Stromal cell of bone marrow (primary cell): ENCODE measurements at places on chromosomes 7 and 10.
A peak's percentile ranks its signal among the peaks of the same experiment; 100 is the strongest.

DNA sequence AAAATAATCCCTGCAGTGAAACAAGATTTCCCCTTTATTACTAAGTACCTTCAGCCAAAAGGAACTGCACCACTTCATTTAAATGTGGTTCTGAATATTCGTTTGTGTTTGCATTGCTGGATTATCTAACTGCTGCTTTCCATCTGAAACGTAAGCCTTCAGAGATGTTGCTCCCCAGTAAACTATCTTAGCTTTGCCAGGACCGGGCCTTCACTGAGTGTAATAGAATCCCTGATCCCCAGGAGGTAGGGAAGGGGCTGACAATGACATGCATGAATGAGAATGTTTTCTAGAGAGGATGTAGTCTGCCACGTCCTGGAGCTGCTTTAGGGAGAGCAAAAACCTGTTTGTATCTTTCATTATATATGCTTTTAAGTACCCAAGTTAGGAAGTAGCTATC lies 19.5 kb upstream of the INSYN2A start:
- DNase-seq, result no peak

DNA sequence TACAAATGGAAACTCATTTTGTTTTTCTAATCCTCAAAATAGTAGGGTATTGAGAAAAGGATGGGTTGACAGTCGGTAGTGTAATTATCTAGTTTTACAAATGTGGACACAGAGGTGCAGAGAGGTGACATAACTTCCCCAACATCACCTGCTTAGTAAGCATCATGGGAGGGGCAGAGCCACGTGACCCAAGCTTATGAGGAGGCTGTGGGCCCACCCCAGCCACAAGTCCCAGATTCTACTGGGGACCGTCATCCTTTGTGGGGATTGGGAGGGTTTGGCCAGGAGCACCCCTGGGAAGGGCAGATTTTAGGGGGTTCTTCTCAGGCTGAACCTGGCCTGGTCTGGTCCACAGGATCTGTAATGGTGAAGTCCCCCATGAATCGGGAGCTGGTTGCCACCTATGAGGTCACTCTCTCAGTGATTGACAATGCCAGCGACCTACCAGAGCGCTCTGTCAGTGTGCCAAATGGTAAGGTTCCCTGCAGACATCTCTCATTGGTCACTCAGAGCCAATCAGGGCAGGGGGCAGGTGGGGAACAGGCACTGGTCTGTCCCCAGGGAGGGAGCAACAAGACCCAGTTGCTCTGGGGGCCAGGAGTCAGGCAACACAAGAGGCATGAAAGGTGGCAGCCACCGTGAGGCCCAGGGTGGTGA lies 23.6 kb upstream of the VSIR start:
- DNase-seq, result no peak

- no peak for DNase-seq
Observed at GRCh38 chr7:135976312-135977006, 700 bp downstream of the MTPN start.

- DNase-seq, result no peak
Observed at GRCh38 chr7:155353256-155353897, 55.7 kb downstream of the INSIG1 start.

DNA sequence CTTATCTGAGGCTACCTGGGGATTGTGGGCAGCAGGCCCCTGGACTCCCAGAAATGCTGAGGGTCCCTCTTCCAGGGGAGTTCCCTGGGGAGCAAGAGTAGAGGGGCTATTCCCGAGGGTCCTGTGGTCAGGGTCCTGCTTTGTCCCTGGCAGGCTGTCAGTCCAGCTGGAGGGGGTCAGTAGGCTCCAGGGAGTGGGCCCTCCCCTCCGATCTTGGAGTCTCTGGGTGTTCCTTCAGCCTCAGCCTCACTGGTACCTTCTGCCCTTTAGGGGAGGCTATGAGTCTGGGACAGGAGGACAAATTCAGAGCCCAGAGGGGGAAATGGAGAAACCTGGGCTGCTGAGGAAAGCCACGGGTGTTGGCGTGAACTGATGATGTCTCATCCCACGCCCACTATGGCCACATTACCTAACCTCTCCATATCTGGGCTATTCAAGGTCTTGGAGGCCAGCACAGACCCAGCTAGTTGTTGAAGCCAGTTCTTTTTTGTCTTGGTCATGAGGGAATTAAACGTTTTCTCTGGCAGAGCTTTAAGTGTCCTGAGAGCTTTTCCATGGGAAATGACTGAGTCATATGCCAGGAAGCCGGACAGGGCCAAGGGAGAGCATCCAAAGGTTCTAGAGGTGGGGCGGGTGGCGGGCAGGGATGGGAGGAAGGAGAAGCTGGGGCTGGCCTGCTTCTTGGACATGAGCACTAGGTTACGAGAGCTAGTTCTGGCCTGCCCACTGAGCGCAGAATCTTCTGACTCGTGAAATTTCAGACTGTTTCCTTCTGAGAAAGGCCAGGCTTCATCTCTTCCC lies 6.2 kb downstream of the CALHM2 start:
- DNase-seq, result peak; percentile 93

DNA sequence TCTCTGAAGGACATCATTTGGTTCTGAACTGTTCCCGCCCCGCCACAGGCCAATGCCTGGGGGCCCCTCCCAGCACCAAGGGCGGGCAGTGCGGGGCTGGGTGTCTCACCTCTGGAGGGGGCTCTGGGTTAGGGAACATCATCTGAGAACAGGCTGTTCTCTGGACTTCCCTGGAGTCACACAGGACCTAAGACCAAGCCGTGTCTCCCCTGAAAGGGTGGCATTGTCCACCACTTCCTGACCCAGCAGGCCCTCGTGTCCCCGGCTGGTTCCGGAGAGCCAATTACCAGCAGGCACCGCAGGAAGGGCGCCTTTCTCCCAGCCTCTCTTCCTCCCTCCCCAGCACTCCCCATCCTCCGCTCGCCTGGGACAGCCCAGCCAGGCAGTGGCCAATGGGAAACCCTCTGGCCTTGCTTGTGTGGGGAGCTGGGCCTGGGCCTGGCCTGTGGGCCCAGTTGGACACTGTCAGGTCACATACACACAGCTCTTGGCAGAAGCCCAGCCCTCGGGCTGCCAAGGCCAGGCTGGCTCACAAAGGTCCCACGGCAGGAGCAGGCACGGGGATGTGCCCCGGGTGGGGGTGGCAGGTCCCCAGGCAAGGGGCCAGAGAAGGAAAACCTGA lies 119.5 kb downstream of the SPDYE5 start:
- DNase-seq, result no peak

DNA sequence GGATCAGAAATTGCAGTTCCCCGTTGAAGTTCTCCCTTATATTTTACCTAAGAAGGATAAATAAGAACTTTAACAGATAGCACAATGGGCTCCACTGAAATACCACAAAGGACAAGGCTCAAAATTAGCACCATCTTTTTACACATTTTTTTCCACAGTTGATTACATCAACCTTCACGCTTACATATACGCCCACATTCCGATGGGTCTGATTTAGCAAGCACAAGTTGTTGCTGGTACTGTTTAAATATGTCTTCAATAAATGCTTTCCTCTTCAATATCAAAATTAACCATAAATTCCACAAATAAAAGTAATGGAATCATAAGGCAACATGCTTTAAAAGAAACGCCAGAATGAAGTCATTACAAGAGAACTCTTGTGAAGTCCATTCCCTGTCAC lies 79.5 kb downstream of the NEBL start:
- DNase-seq, result no peak

- no peak for DNase-seq
Observed at GRCh38 chr10:77308084-77308732, 329.4 kb downstream of the KCNMA1 start.

- no peak for DNase-seq
Observed at GRCh38 chr10:12389154-12389734, 39.9 kb downstream of the CAMK1D start.

- no peak for DNase-seq
Observed at GRCh38 chr7:33448035-33448434, 318.7 kb downstream of the BBS9 start.

DNA sequence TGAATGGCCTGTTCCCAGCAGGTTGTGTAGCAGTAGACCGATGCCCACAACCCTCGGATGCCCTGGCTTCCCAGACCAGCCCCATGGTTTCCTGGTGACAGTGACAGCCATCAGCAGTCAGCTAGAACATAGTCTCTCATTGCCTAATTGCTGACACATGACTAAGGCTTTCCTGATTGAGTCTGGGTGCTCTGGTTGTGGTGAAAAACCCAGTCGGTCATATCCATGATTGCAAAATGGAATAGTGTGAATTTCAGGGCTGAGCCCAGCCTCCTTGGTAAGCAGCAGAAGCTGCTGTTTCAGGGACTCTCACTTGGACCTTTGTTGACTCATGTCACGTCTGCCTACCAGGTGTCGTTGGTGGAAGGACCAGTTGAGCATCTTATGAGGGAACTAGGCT lies 36.6 kb downstream of the POR start:
- peak; percentile 62 for DNase-seq

- DNase-seq, result no peak
Observed at GRCh38 chr7:51785876-51786275, 469.3 kb upstream of the COBL start.

DNA sequence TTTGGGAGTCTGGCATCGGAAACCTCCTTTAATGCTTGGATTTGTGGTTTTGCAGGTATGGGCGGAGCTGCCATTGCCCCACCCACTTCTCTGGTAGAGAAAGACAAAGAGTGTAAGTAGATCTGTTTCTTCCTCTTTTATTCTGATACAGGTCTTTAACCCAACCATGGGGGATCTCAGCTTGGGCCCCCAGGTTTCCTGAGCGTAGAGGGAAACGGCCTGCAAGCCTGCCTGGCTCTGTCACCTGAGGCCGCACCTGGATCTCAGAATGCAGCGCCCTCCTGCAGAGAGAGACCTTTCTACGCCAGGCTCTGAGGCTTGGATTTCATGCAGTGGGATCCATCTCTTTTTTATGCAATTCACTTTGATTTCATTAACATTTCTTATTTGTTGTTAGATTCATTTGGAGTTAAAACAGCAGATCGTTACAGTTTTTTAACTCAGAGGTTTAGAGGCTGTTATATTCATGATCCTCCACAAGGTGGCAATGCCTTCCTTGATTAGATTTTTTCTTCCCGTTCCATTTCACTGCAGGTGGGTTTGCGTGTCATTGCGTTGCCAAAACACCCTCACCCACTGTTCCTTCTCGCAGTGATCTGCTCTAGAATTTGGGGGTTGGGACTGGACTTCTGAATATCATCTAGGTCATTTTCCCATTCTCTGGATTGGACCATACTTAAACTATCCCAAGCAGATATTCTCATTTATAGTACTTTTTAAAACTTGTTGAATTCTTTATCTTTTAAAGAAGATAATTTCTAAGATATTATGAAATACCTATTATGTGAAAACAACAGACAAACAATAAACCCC lies 20.0 kb downstream of the RBM17 start:
- DNase-seq, result no peak

DNA sequence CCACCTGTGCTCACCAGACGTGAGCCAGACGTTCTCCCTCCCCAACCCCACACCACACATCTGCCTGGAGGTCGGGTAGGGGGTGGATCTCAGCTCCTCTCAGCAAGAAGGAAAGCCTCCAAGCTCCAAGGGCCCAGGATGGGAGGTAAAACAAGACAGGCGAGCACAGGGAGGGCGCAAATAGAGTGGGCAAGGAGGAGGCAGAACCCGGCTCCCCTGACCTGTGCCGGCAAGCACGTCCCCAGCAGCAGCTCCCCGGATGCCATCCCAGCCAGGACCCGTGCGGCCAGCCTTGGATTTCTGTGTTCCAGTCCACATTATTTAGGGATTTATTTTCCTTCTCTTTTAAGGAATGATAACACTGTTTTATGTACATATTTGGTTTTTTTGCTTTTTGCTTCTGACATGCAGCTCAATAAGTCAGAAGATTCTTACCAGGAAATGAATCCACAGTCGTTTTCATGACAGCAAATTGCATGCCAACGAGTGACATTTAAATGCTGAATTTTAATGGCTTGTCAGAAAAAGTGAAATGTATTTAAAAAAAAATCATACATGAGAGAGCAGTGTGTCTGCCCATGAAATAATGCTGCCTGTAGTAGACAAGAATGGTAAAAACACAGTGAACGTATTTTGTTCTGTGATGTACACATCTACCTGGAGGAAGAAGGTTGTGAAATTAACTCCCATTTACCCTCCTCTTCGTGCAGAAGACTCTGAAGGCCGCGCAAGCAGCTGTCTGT lies 276.5 kb downstream of the PTPRN2 start:
- DNase-seq, result no peak
